CD4-positive, alpha-beta T cell treated with Interleukin-10 for 1 hour (primary cell): ENCODE measurements at places on chromosomes 6 and 20.

- no peak for DNase-seq
Observed at GRCh38 chr20:37822141-37822601, 80.8 kb upstream of the VSTM2L start.

GRCh38 chr20:43450841-43451799 is 6.6 kb upstream of the SRSF6 start:
- DNase-seq: no peak

- DNase-seq: no peak
Observed at GRCh38 chr6:14547284-14547998, 429.9 kb downstream of the CD83 start.

DNA sequence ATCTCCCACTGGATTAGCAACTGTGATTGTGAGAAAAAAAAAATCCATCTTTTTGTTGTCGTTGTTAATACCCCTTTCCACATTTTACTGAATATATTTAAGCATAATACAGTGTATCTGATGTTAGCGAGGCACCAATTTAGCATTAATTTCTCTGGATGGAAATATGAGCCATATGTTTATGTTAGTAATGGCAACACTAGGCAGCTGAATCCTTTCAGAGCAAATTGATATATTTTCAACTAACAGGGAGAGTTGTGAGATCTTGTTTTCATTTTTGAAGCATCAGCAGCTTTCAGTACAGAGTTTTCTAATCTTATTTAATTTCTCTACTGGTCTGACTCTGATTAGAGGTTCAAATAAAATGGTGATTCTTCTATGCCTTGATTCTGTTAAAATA is 84.8 kb upstream of the HDAC2 start:
- no peak for DNase-seq

- no peak for DNase-seq
Observed at GRCh38 chr6:76768556-76768955, 694.7 kb downstream of the HTR1B start.

DNA sequence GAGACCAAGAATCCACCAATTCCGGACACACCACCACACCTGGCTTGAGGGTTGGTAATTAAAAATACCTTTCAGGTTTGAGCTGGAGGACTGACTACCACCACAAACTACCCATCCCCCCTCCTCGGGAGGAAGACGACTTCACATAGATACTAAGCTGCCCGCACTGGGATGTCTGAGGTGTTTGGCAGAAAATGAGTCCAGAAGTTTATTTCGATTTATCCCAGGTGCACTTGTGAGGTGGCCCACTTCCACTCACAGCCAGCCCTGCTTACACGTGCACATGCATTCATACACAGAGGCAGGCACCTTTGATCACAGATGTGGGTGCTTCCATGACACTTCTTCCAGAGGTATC is 187.1 kb downstream of the ID4 start:
- peak; percentile 6 for DNase-seq

- DNase-seq: no peak
Observed at GRCh38 chr20:11499101-11499634, 418.5 kb upstream of the BTBD3 start.

DNA sequence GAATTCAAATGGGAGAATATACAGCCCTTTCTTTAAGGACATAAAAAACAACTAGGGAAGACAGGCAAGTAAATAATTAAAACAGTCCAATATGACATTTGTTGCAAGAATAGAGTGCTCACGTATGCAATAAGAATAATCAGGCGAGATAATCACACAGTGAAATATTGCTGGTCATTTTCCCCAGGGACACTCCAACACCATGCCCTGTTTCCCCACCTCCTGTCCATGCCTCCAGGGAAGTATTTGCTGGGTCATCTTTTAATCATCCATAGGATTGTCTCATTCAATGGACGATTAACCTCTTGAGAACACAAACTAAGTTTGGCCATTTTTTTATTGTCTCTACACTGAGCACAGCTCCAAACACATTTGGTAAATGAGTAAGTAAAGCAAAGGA is 472.9 kb downstream of the C6orf118 start:
- no peak for DNase-seq

DNA sequence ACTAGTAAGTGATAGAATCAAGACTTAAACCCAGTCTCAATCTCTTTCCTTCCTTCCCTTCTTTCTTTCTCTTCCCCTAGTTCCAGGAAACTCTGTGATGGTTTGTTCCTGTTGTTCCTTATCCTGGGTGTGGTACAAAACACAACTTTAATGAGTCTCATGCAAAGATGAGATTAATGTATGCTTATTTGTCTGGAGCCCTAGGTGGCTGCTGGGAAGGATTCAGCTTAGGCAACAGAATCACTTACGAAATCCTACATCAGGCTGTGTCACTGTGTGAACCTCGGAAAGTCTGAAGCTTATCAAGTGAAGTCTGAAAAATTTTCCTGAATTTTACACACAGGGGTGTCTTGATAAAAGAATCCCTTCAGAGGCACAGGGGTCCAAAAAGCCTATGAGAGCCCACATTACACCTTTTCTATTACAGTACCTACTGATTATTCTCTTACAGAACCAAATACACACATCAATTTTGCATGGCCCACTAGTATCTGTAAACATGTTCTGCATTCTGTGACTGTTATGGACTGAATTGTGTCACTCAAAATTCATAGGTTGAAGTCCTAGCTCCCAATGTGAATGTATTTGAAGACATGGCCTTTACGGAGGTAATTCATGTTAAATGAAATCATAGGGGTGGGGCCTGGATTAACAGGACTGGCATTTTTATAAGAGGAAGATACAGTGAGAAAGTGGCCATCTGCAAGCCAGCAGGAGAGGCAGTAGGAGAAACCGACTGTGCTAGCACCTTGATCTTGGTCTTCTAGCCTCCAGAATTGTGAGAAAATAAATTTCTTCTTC is 144.7 kb downstream of the MYB start:
- DNase-seq: no peak

DNA sequence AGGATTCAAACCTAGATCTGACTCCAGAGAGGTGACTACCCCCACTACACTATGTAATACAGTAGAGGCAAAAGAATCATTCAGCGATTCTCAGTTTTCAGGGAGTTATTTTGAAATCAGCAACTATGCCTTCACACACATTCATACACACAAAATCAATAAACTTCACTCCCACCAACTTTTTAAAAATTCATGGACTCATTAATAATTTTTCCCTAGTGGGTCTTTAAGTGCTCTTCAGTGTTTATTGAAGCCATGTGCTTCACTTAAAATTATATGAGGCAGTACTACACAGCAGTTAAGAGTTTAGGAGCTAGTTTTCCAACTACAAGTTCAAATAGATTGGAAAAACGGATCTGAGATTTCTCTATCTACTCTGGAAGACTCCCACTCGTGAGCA is 452.7 kb upstream of the ADGRB3 start:
- DNase-seq: no peak

GRCh38 chr6:73200247-73200646 is 25.0 kb downstream of the KHDC1L start:
- DNase-seq: no peak

DNA sequence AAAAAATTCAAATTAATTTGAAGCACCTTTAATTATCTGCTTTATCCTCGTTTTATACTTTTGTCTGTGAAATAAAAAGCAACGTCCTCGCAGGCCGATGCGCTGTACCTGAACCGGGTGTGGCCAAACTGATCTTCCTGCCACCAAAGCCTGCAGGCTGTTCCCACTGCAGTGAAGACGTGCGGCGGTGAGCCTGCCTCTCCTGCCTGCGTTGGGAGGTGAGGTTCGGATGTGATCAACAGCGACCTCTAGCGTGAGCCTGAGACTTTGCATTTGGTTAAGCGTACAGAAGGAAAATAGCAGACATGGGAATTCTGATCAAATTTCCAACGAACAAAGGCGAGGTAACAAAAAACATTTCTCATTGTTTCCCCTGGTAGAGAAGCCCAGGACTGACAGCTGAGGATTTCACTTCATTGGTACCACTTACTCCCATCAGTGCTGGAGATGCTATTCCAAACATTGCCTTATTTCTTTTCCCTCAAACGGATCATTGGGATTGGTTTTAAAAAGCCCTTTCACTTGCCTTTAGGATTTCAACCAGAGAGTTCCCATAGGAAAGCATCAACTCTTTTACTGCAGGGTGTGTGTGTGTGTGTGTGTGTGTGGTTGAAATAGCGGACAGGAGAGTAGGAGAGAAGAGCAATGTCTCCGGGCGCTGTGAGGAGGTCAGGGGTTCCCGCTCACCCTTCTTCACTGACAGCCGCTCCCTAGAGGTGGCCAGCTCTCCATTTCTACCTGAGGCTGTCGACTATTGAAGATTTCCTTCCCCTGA is 56.6 kb upstream of the CCN6 start:
- DNase-seq: peak; percentile 85

- no peak for DNase-seq
Observed at GRCh38 chr6:139595183-139595582, 220.7 kb upstream of the CITED2 start.

DNA sequence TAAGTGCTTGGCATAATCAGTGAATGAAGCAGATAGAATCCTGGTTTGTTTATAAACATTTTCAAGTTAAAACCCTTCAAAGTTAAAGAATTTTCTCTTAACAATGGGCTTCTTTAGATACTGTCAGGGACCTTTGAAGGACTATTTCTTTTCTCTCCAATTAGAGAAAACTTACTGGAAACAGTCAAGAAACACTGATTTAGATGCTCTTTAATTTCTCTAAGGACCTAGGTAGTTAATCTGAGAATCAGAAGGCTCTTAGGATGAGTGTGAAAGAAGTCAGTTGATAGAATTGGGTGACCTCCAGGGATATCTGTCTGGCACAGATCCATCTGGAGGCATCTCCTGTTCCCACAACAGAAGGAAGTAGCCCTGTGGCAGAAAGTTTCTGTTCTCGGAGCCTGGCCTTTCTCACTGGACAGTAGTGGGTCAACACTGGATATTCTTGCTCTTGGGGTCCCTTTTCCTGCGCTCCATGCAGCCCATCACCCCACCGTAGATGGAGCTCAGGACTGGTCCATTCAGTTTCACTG is 22.5 kb downstream of the KIAA0408 start:
- no peak for DNase-seq

DNA sequence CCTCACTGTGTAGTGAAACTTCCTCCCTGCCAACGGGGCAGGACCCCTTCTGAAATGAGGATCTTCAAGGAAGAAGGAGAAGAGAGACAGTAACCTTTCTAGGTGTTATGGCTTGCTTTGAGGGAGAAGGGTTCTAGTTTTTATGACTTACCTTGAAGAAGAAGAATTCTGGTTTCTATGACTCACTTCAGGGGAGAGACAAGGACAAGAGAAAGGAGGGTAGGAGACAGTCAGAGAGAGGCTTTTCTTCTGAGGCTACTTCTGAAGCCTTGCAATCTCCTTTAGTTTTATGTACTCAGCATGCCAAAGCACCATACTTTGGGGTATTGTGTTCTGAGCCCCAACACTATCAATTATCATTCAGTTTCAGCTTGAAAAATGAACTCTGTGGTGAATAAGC is 25.8 kb upstream of the IBTK start:
- DNase-seq: no peak

- DNase-seq: no peak
Observed at GRCh38 chr20:49583669-49584417, 15.9 kb upstream of the PTGIS start.

GRCh38 chr6:105058316-105058715 is 101.4 kb downstream of the LIN28B start:
- DNase-seq: no peak

- DNase-seq: no peak
Observed at GRCh38 chr6:66662721-66663507, 955.9 kb upstream of the EYS start.

GRCh38 chr6:13787137-13787536 is 27.2 kb downstream of the MCUR1 start:
- DNase-seq: no peak

DNA sequence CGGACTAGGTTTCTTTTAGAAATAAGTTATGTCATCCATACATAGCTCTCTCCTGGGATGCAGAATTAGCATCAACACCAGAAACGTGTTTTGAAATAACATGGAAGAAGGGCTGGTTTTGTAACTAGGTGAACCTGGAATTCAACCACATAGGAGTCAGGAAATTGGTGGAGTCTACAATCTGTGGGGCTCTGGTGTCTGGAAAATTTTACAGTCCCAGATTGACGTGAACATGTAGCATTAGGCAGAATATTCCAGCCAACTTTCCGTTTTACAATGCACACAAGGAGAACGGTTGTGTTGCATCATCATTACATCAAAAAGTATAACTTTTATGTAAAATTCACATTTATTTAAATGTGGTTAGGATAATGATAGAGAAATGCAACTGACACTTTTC is 1.9 kb downstream of the KCNQ5 start:
- no peak for DNase-seq

DNA sequence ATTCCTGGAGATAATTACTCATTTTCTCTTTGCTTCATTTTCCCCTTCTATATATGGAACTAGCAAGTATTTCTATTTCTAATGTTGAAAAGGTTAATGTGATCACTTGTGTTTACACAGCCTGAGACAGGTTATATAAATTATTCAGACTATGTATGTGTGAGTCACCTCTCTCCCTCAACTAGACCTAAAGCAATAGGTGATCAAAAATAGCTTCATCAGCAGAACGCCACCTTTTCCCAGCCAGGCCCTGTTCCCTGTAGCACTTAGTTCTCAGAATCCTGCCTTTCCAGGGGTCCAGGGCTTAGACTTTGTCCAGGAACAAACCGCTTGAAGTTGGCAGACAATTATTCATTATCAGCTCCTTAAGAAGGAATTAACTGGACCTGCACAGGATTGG is 125.3 kb upstream of the EXOC2 start:
- no peak for DNase-seq

- DNase-seq: no peak
Observed at GRCh38 chr6:19028201-19028600, 641.1 kb downstream of the RNF144B start.

DNA sequence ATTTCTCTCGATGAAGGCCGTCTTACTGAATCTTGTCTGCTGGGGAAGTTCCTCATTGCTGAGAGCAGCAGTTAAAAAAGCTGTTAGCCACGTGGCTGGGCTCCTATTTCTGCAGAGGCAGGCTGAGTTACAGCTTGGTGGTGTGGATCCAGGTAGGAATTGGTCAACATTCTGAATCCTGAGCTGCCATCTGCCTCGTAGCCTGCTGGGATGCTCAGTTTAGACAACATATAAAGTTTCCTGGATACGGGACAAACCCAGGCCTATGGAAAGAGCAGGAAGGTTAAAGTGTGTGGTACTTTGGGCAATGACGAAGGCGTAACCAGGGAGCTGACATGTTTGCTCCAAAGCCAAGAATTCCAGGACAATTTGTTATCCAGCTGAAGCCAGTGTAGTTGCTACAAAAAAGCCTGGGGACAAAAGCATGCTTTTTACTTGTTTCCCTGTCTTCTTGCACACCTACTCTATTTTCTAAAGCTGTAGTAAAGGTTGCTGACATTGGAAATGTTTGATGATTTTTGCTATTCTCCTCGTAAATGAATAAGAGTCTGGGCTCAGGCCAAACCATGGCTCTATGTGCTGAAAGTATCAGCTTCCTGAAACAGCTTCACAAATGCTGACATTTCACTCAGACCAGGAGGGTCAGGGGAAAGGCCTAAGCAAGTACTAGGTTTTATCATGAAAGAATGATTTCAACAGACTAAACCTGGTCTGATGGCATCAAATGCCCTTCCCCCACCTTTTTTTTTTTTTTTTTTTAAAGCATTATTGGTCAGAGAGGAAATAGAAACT is 12.4 kb upstream of the MYLK2 start:
- DNase-seq: no peak
